Activated CD4-positive, alpha-beta T cell treated with anti-CD3 and anti-CD28 coated beads, Interleukin-2, amount 50 U/mL, for 4 hours (primary cell): ENCODE measurements at places on chromosomes 3 and 15.

DNA sequence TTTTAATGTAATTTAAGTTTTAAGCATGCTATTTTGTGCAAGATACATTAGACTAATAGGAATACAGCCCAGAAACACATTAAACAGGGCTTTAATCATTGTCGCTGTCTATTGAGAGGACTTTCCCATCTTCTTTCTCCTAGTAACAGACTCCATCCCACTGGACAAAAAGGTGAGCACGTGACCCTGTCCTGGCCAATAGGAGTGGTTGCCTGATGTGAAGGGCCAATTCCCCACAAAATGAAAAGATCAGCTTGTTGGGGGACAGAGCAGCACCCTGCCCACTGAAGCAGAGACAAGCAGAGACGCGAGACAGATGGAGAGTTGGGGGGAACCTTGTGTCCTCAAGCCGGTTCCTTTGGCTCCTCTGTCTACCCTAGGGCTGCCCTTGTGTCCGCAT is 21.2 kb downstream of the CRYGS start:
- DNase-seq = no peak

DNA sequence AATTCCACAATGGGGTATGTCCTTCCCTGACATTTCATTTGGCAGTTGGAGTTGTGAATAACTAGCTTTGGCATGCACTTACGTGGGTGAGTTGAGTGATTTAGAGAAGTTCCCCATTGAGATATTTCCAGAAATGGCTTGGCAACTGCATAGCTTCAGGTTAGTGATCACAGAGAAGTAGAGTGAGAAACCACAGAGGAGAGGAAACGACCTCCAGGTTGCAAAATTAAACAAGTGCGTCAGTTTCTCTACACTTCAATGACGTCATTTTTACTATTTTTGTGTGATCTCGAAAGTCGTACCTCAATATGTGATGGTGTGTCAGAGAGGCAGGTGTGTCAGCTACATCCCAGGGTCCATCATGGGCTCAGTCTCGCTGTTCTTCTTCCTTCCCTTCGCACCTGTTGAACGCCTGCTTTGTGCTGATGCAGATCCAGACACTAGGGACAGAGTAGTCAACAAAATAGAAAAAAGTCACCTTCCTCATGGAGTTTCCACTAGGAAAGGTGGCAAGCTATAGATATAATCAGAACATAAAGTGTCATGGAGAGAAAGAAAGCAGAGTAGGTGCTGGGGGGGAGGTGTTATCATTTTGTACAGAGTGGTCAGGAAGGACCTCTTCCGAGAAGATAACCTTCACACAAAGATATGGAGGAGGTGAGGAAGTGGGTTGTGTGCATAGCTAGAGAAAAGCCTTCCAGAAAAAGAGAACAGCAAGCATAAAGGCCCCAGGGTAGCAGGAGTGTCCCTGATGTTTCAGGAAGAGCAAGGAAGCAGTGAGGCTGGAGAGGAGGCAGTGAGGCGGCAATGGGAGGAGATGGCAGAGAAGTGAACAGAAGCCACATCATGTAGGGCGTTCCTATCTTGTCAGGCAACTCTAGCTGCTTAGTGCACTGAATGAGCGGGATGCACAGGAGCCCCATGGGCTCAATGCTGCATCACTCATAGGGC is 75.6 kb downstream of the MCTP2 start:
- no peak for DNase-seq

DNA sequence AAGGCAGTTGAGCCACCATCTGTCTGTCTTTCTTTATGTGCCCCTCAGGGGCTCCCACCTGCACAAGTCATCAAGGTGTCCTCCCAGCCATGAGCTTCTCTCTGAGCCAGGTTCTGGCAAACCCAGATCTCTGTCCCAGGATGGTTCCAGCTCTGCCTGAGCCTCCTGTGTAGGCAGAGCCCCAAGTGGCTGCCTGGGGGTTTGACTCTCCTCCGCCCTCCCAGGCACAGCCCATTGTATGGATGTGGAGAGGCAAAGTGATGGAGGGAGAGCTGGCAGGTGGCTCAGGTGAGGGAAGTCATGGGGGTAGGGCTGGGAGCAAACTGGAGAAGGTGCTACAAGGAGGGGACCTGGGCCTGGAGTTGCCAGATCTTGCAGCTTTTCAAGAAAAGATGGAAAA is 56.9 kb downstream of the GRIP2 start:
- DNase-seq = no peak

DNA sequence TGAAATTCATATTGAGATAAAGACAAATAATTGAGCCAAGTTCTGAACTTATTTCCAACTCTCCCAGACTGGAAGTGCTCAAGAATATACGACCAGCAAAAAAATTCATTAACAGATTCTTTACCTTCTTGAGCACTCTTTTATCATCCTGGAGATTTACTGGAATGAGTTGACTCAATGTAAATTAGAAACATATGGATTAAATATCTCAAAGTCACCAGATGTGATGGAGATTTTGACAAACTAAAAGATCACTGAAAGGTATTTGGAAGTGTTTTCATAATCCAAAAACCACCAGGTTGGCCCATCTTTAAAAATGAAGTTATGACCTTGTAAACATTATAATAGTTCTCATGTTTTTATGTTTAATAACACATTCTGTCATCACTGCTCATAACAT is 433.2 kb upstream of the RASGRP1 start:
- no peak for DNase-seq

DNA sequence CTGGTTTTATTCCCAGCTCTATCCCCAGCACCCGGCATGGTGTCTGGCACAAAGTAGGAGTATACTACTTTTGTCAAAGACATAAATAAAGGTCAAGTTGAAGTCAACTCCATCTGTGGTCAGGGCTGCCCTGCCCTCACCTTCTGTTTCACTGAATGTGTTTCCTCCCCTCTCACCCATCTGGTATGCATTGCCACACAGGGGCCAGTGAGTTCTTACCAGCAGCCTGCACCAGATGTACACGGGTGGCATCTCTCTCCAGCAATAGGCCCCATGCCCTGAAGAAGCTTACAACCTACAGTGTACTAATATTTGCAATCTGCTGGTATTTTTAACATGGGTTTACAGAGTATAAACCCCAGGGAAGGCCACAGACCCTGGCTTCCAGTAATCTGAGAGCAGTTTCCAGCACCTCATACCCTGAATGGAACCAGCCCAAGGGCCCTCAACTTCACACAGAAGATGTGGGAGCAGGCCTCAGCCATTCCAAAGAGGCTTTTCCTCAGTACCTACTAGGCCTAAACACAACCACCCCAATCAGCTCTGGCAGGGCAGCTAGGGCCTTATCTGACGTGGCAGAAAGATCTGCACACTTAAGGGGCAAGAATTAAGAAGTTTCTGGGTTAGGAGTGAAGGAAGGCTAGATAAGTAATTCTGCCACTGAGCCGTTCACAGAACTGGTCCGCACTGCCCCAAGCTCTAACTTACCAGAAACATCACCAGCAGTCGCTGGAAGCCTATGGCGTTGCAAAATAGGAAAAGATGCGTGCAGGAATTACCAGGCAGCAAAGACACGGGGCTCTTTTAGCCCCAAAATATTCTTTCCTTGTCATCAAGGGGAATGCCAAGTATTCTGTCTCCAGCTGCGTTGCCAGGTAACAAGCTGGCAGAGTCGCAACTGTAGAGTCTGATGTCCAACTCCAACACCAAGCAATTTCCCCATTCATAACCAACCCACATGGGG is 2.1 kb downstream of the IDH2 start:
- no peak for DNase-seq
